Activated CD8-positive, alpha-beta memory T cell treated with anti-CD3 and anti-CD28 coated beads, Interleukin-2, amount 50 U/mL, for 4 hours (primary cell): ENCODE measurements at places on chromosomes 6 and 20.

DNA sequence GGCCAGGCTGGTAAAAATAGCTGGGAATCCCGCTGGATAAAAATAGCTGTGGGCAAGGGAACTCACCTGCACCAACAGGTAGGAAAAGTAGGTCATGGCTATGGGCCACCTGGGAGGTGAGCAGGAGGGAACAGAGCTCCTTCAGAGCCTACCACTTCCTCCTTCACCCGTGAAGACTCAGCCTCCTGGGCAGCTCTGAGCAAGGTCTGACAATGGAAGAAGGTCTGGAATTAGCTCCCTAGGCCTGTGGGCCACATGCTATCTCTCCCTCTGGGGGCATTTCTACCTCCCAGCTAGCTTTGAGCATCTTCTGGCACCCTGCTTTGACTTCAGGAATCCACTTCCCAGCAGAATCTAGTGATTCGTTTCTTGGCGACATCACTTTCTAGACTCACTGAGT, 153.9 kb downstream of the MRPL14 start:
- no peak for DNase-seq

DNA sequence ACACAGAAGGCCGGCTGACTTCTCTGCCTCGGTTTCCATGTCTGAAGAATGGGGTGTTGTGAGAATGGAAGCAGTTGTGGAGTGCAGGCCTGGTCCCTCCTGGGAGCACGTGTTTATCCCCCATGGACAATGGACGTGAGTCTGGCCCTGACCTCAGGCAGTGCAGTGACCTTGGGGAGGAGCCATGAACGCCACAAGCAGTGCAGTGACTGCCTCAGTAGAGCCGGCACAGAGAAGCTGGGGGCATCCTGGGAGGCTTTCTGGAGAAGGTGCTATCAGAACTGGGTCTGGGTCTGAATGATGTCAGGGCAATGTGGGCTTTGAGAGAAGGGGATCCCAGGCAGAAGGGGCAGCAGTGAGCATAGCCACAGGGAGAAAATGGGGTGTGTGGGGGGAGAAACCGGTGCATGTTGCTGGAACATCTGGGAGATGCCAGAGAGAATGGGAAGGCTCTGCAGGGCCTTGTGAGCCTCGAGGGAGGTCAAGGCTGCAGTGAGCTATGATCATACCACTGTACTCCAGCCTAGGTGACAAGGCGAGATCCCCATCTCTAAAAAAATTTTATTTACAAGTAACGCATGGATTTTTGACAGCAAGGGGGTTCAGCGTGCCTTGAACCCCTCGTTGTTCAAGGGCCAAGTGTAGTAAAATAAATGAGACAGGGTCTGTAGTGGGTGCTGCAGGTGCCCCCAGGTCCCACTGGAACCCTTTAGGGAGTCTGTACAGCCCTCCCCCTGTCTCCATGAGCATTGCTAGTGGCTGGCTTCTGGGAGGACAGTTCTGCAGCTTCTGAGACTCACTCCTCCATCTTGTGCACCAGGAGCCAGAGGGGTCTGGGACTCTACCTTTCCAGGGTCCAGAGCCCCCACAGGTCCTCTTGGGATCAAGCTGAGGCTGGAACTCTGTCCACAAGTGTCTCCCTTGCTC, 27.0 kb upstream of the ZBP1 start:
- no peak for DNase-seq

GRCh38 chr20:309306-309840, 12.0 kb downstream of the ZCCHC3 start:
- no peak for DNase-seq

- no peak for DNase-seq
Measured at GRCh38 chr20:64082820-64083377, 1.3 kb downstream of the LKAAEAR1 start.

DNA sequence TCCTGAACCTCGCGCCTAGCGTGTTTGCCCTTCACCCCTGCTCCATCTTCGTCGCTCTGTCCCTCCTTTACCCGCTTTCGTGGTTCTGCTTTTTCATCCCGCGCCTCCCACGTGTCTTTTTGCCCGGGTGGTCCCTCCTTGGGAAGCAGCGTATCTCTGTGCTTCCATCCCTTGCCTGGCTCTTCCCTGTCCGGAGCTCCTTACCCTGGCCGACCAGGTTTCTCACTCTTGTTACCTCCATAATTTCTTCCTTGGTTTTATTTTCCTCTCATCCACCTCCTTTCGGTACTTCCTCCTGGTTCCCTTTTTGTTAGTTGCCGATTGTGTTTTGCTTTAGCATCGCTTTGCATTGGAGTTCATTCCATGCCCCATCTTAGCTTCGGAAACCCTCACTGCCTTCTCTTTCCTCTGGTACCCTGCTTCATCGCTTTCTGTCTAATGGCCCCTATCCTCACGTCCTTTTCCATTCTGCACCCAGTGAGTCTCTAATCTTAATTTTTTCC, 735 bp downstream of the FAM135A start:
- DNase-seq: peak; percentile 24
